ENCODE measurements at places on chromosomes 13 and 19.

- peak within 1 kb of the TSS; percentile 98 for H3K27ac ChIP-seq
- peak; percentile 98 for DNase-seq
- H3K4me1 ChIP-seq: peaks cover 33% of the 10 kb centered on the region
- peak within 1 kb of the TSS; percentile 80 for H3K4me3 ChIP-seq
- peaks cover 4% of the 10 kb centered on the region for H3K36me3 ChIP-seq
These were observed at the start of gene LDLR for GRCh38 chr19:11089254-11090013. TSS of gene LDLR (plus strand) at chr19:11089463. CDS start at chr19:11089549, 86 bp downstream.

DNA sequence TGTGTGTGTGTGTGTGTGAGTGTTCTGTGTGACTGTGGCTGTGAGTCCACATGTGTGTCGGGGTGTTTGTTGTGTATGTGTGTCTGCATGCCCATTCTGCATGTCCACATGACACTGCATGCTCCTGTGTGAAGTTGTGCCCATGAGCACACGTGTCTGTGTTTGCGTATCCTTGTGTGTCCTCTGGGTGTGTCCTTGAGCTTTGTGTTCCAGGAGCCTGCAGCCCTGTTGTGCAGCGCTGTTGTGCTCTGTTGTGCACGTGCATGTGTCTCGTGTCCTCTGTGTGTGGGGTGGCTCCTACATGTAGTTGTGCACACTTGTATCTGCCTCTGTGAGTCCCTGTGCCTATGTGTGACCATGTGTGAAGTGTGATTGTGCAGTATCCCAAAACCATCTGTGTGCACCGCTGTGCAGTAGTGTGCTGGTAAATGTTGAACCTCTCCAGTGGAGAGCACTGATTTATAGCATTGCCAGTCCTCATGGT, 2.2 kb upstream of the ARHGEF18 start:
- H3K27ac ChIP-seq: no peak overlapping the region
- H3K36me3 ChIP-seq: no peaks in the 10 kb centered on the region
- H3K27me3 ChIP-seq: no peaks in the 10 kb centered on the region
- DNase-seq: no peak

GRCh38 chr19:52191951-52192350, 2.1 kb downstream of the PPP2R1A start:
- H3K27ac ChIP-seq: no peak overlapping the region
- no peak overlapping the region for H3K4me3 ChIP-seq
- no peak for DNase-seq
- H3K27me3 ChIP-seq: no peaks in the 10 kb centered on the region

DNA sequence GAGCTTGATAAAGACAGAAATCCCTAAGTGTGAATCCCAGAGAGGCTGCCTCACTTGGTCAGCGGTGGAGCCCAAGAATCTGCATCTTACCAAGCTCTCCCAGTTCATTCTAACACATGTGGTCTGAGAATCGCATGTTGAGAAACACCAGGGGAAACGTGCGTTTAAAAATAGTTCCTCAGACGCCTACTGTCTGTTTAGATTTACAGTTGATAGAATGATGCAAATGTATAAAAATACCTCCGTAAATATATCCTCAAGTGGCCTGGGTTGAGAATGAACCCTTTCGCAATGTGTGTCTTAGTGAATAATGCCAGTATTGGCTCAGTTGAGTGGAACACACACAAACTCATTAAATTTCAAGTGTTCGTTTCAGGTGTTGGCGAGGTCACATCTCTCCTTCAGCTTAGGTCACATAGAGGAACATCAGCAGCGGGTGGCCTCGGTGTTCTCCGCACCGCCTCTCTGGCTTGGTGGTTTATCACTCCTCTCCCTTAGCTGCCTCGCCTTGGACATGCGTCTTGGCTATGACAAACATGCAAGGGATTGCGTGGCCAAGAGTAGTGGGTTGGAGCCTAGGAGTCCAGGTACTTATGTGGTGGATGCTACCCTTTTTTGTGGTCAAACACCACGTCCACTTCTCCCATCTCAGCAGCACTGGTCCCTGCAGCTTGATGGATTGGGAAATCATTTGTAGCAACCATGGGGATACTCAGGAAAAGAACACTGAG, 117.6 kb upstream of the SPATA13 start:
- H3K4me1 ChIP-seq: peaks cover 8% of the 10 kb centered on the region
- H3K27me3 ChIP-seq: no peaks in the 10 kb centered on the region
- no peak overlapping the region for H3K27ac ChIP-seq

DNA sequence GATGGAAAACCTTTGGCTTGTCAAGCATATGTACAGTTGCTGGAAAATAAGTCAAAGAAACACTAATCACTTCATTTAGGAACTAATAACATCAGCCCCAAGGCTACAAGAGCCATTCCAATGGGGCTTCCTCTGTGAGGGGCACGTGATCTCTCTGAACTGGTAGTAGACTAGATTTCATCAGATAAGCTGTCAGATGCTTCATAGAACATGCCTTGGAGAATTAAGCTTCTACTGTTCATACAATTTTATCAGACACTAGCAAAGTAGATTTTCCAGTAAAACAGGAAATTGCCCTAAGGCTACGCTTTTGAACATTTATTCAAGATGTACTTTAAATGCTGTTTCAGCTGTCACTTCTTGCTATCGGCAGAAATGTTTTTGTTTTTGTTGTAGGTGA, 107.8 kb downstream of the EDNRB start:
- no peaks in the 10 kb centered on the region for H3K27me3 ChIP-seq
- no peak for DNase-seq
- no peak overlapping the region for H3K27ac ChIP-seq
- no peak overlapping the region for H3K4me3 ChIP-seq
- no peaks in the 10 kb centered on the region for H3K36me3 ChIP-seq

- peaks cover 3% of the 10 kb centered on the region for H3K27me3 ChIP-seq
- H3K27ac ChIP-seq: no peak overlapping the region
- no peaks in the 10 kb centered on the region for H3K36me3 ChIP-seq
- peaks cover 29% of the 10 kb centered on the region for H3K4me1 ChIP-seq
These were observed 81.9 kb downstream of the FLT1 start for GRCh38 chr13:28412981-28413380.

- H3K4me1 ChIP-seq: no peaks in the 10 kb centered on the region
- no peak overlapping the region for H3K4me3 ChIP-seq
- no peak for DNase-seq
- peaks cover 18% of the 10 kb centered on the region for H3K36me3 ChIP-seq
- H3K27ac ChIP-seq: no peak overlapping the region
These were observed 5.3 kb upstream of the KPTN start for GRCh38 chr19:47489072-47489914.

GRCh38 chr19:8302734-8303133, 5.4 kb downstream of the CD320 start:
- DNase-seq: no peak
- H3K36me3 ChIP-seq: no peaks in the 10 kb centered on the region
- H3K4me3 ChIP-seq: no peak overlapping the region
- no peaks in the 10 kb centered on the region for H3K27me3 ChIP-seq
- H3K4me1 ChIP-seq: no peaks in the 10 kb centered on the region

GRCh38 chr19:34578751-34579150, 97.2 kb downstream of the WTIP start:
- H3K4me1 ChIP-seq: no peaks in the 10 kb centered on the region
- DNase-seq: no peak
- no peaks in the 10 kb centered on the region for H3K36me3 ChIP-seq
- peaks cover 14% of the 10 kb centered on the region for H3K27me3 ChIP-seq

DNA sequence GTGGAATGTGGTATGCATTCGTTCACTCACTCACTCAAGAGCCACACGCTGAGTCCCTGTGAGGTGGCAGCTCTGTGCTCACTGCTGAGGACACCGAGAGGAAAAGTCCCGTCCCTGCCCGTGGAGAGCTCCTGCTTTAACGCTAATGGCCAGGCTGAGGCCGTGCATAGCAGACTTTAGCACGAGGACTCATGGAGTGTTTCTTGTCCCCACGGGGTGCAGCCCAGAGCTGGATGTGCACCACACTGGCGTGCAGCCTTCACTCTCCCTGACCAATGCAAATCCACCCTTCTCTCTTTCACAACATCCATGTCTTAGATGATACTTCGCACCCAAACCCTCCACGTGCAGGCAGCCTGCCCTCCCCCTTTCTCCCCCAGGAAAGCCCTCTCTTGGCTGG, 159.6 kb upstream of the ZNF536 start:
- H3K36me3 ChIP-seq: no peaks in the 10 kb centered on the region

GRCh38 chr19:18000480-18000914, 7.5 kb upstream of the ARRDC2 start:
- no peaks in the 10 kb centered on the region for H3K4me1 ChIP-seq
- H3K36me3 ChIP-seq: no peaks in the 10 kb centered on the region
- peak overlapping the region; percentile 89 for H3K27ac ChIP-seq
- no peaks in the 10 kb centered on the region for H3K27me3 ChIP-seq
- DNase-seq: no peak

DNA sequence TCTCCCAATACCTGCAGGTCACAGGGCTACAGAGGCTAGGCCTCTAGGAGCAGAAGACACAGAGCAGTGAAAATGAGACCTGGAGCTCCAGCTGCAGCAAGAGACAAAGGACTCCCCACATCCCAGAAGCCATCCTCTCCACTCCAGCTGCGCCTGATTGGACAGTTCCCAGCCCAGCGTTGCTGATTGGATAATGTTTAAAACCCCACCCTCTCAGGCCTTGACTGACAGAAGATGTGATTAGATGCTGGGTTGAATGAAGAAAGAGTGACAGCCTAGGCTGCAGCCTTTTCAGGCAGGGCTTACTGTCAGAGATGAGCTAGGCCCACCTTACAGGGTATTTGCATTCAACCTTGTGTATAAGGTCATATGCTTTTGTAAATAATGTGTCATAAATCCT, 59.4 kb downstream of the ZNF708 start:
- DNase-seq: no peak
- H3K36me3 ChIP-seq: no peaks in the 10 kb centered on the region
- no peak overlapping the region for H3K4me3 ChIP-seq
- no peaks in the 10 kb centered on the region for H3K27me3 ChIP-seq

GRCh38 chr13:30791354-30792001, 56.1 kb downstream of the ALOX5AP start:
- no peak overlapping the region for H3K4me3 ChIP-seq
- no peak for DNase-seq
- no peaks in the 10 kb centered on the region for H3K4me1 ChIP-seq
- H3K27me3 ChIP-seq: no peaks in the 10 kb centered on the region
- no peak overlapping the region for H3K27ac ChIP-seq
- no peaks in the 10 kb centered on the region for H3K36me3 ChIP-seq

- DNase-seq: peak; percentile 21
- no peaks in the 10 kb centered on the region for H3K4me1 ChIP-seq
- no peak overlapping the region for H3K4me3 ChIP-seq
- H3K27ac ChIP-seq: no peak overlapping the region
These were observed 51.3 kb upstream of the LSM14A start for GRCh38 chr19:34120846-34121639.

GRCh38 chr19:21749090-21749489, 18.3 kb downstream of the ZNF100 start:
- DNase-seq: no peak
- no peaks in the 10 kb centered on the region for H3K27me3 ChIP-seq
- no peak overlapping the region for H3K4me3 ChIP-seq

GRCh38 chr13:110359840-110360301, 52.8 kb downstream of the COL4A2 start:
- DNase-seq: peak; percentile 70
- H3K4me3 ChIP-seq: no peak overlapping the region
- no peaks in the 10 kb centered on the region for H3K36me3 ChIP-seq
- peak overlapping the region; percentile 48 for H3K27ac ChIP-seq
- H3K27me3 ChIP-seq: no peaks in the 10 kb centered on the region
- peaks cover 8% of the 10 kb centered on the region for H3K4me1 ChIP-seq

DNA sequence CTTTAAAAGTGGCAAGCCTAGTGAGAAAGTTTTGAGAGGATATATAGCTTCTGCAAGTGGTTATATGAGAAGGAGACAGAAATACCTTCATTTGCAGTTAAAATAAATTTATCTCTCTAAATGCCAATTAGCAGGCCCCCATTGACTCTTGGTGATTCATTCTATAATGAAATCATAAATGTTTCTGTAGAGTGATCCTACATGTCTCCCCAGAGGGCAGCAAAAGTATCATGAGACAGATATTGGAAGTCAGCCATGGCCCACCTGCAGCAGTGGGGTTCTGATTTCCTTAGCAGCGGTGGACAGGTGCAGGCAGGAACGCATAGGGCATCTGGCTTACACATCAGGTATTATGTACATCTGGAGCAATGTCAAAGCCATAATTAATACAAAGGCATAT, 385.4 kb upstream of the SLC10A2 start:
- H3K27me3 ChIP-seq: no peaks in the 10 kb centered on the region
- no peak for DNase-seq
- no peak overlapping the region for H3K4me3 ChIP-seq
- H3K4me1 ChIP-seq: no peaks in the 10 kb centered on the region
- H3K27ac ChIP-seq: no peak overlapping the region

- no peak overlapping the region for H3K27ac ChIP-seq
- peaks cover 10% of the 10 kb centered on the region for H3K36me3 ChIP-seq
- H3K4me1 ChIP-seq: no peaks in the 10 kb centered on the region
These were observed 904 bp upstream of the ZNF557 start for GRCh38 chr19:7068599-7068998.

DNA sequence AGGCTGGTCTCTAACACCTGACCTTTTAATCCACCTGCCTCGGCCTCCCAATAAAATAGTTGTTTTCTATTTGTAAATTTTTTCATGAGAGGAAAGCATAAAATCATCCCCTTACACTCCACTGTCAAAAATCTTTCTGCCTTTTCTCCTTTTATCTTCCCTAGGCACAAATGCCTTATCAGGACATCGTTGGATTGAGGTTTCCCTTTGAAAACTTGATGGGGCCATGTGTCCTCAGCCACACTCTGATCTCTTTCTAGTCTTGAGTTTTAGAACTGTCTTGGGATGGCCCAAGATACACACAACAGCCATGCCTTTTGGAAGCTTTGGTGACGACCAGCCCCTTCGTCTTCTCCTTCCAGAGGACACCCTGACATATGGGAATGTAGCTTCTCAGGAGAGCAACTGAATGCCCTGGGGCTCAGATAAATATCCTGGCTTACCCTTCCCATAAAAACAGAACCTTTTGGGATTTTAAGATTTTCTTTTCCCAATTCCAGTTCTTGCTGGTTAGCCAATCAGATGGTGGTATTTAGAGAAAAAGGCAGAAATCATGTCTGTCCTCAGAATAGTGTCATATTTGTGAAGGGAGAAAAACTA, 112.4 kb downstream of the ZNF429 start:
- no peak for DNase-seq
- no peaks in the 10 kb centered on the region for H3K4me1 ChIP-seq
- no peak overlapping the region for H3K4me3 ChIP-seq
- no peak overlapping the region for H3K27ac ChIP-seq
- no peaks in the 10 kb centered on the region for H3K27me3 ChIP-seq
- H3K36me3 ChIP-seq: no peaks in the 10 kb centered on the region

- no peaks in the 10 kb centered on the region for H3K36me3 ChIP-seq
- no peak overlapping the region for H3K4me3 ChIP-seq
- H3K4me1 ChIP-seq: no peaks in the 10 kb centered on the region
- peak overlapping the region; percentile 21 for H3K27ac ChIP-seq
- no peaks in the 10 kb centered on the region for H3K27me3 ChIP-seq
- no peak for DNase-seq
These were observed 126.4 kb downstream of the SPRY2 start for GRCh38 chr13:80214521-80214991.

Measured in lung (tissue), 17 donors.